ENCODE measurements at places on chromosomes 5 and 9.

DNA sequence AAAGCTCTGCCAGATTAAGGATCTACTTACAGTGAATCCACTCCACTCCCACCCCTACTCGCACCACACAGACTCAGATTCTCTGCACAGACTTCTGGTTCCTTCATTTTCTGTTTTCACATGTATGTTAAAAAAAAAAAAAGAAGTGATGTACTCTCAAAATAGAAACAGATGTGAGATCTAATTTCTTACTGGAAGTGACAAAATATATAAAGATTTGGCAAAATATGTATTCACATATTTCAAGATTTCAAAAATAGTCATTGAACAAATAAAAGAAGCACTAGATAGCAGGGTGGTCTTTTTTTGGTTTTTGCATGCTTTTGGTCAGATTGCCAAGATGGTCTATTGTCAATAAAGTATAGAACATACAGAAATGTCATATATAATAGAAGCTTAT lies 379.2 kb downstream of the TMEM167A start:
- no peak for DNase-seq

DNA sequence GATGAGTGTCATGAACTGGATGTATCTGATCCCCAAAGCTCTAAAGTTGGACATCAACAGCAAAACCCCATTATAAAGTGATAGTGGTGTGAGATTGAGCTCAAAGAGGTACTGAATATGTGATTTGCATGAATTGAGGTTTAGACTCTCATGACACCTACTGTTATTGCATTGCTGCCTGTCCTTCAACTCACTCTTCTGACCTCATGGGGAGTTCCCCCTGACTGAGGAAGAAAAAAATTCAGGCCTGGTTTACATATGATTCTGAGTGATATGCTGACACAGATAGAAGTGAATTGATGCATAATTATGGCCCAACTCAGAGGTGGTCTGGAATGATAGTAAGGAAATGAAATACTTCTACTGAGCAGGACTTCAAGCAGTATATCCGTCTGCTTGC lies 76.2 kb upstream of the CHD1 start:
- DNase-seq, result no peak

DNA sequence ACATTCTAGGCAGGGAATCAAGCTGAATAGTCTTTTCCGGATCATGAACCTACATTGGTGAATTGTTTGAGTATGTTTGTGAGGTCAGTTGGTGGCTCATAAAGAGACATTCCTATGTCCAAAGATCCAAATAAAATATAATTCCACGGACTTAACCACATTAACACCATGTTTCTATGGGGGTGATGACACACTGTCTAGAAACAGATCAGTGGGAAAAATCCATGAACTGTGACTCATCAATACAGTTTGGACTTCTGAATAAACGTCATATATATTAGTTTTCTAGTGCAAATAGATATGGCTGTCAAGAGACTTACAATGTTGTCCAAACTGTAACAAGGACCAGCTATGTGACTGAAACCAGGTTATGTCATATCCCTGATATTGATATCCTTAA lies 509.9 kb upstream of the TYRP1 start:
- no peak for DNase-seq

DNA sequence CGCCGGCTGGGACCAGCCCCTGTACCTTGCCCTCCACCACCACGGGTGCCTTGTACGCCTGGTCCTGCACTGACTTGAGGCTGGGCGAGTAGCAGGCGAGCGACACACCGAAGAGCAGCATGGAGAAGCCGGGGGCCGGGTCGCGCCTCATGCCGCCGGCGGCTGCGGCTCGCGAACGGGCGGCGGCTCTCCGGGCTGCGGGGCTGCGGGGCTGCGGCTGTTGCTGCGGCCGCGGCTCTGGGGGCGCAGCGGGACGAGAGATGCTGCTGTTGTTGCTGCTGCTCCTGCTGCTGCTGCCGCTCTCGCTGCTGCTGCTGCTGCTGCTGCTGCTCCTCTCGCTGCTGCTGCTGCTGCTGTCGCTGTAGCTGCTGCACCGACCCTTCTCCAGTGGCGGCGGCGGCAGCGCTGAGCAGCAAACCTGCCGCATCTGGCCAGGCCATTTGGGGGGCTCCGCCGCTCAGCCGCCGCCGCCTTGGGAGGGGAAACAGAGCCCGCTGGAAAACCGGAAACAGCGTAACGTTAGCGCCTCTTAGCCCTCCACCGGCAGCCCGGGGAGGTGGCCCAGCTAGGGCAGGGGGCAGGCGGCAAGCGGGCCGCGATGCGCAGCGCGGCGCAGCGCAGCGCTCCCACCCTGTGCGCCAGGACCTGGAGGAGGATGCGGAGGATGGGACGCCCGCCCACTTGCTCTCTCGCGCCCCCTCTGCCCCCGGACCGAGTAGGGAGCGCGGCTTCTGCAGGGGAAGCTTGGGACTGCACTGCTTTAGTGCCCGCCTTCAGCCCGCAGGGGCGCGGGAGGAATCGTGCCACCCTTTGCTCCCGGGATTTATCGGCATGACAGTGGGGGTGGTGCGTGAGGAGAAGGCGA lies at the start of gene NRG2:
TSS of gene NRG2 (minus strand) at position 657 of the 865 bp plus-strand sequence.
- peak; percentile 66 for DNase-seq

DNA sequence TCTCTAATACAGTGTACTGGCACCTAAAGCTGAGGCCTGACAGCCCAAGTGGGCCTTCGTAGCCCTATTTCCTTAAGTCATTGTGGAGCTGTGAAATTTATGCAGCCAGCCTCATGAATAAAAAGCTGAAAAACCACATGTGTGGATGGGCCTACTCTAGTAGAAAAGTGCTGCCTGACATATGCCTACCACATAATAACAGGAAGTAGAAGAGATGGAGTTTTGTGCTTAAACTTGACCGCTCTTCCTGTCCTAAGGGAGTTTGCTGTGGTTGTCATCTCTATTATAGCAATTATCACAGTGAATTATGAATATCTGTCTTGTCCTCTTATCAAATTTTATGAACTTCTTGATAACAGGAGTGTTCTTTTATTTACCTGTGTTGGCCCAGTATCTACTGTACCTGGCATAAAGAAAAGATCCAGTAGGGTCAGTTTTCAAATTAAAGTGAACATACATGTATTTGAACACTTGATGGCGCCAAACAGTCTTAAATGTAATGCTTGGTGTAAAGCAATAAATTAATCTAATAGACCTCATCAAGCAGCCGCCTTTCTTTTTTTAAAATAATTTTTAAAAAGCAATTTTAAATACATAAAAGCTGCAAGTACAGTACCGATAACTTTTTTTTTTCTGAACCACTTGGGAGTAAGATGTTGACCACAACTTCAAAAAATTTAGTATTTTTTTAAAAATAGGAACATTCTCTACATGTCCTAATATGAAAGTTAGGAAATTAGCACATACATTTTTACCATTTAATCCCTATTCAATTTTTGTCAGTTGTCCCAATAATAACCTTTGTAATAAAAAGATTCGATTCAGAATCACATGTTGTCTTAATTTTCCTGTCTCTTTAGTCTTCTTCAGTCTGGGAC lies 51.0 kb downstream of the FKTN start:
- DNase-seq, result no peak

- DNase-seq, result no peak
Measured at GRCh38 chr5:61854531-61854930, 451.5 kb upstream of the KIF2A start.

DNA sequence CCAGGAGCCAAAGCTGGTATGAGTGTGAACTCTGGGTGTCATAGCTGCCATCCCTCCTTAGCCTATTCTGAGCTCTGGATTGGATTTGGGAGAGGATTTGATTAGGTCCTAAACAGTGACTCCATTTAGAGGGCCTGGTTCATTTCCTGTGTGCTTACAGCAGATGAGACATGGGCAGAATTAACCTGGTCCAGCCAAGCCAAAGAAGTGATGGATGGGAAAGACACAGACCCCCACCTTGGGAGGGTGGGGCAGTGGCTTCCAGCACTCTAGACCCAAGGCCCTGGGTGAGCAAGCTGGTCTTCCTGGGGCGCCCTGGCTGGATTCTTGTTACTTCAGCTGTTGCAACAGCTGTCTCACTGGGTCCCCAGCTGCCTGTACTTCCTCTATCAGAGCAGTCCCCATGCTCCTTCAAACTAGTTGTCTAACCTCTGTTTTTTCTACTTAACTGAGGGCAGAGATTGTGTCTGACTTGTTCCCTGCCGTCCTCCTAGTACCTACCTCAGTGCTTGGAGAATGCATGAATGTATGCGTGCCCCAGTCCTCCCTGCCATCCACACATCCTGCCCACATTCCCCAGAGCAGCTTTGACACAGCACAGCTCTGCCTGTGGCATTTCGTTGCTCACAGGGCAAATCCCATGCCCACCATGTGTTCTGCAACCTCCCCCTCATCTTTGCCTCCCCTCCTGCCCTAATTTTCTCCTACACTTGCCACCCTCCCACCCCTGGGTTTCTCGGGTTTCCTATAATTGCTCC lies 115.9 kb downstream of the RGS3 start:
- DNase-seq, result peak; percentile 65

DNA sequence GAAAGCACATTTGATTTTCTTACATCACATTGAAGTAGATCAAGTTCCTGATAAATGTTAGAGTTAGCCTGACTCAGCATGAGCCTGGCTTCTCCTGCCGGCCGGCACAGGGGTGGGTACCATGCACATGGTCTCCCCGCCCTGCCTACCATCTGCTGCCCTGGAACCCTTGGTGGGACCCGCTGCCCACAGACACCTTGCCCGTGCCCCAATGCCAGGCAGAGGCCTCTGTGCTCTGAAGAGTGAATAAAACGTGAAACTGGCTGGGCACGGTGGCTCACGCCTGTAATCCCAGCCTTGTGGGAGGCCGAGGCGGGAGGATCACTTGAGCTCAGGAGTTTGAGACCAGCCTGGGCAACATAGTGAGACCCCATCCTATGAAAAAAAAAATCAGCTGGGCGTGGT lies 17.3 kb downstream of the EXD3 start:
- no peak for DNase-seq

- DNase-seq, result peak; percentile 20
Measured at GRCh38 chr9:133971121-133971951, 20.8 kb downstream of the VAV2 start.

- DNase-seq, result no peak
Measured at GRCh38 chr5:65305913-65306312, 175.8 kb downstream of the ADAMTS6 start.

- DNase-seq, result no peak
Measured at GRCh38 chr5:75021219-75021618, 31.1 kb downstream of the GCNT4 start.

- no peak for DNase-seq
Measured at GRCh38 chr5:37047947-37048346, 171.4 kb downstream of the NIPBL start.

DNA sequence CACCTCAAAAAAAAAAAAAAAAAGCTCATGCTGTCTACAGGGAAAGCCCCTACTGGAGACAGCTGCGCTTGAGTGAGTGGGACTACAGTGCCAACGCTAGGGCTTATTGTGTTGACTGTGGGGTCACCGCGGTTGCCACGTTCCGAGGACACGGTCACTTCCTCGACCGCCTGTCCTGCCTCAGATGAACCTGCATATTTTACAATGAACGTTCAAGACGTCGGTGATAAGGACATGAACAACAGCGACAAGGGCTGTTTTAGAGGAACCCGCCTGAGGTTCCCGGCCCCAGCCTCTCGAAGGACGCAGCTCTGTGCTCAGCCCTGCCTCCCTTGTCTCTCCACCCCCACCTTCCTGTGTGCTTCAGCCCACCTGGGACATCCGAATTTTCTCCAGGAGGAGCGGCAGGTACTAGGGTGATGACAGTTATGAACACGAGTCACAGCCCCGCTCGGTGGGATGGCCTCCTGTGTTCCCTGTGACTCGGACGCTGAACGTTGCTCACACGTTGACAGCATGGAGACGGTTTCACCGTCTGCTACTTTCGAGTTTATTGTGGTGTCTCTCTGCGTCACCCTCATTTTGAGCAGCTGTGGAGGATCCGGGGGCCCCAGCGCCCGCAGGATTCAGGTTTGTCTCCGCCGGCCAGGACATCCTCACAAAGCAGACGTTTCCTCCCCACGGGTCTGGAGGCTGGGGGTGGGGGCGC lies 11.3 kb upstream of the DIPK1B start:
- DNase-seq, result no peak

DNA sequence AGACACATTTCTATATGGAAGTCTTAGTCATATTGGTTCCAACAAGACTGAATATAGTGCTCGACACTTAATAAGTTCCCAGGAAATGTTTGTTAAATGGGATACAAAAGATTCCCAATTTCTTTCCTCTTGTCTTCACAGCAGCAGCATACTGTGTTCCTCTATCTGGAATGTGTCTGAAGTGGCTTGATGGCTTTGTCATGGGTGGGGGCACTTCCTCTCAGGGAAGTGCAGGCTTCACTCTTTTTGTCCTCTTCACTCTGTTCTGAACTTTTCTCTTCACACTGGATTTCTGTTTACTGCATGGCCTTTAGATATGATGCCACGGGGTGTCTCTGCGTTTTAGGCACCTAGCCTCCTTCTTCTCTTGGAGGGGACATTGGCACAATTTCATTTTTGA lies 127.7 kb upstream of the C9orf72 start:
- no peak for DNase-seq

GRCh38 chr5:171969288-171969880 lies 37.1 kb downstream of the FBXW11 start:
- DNase-seq, result no peak

DNA sequence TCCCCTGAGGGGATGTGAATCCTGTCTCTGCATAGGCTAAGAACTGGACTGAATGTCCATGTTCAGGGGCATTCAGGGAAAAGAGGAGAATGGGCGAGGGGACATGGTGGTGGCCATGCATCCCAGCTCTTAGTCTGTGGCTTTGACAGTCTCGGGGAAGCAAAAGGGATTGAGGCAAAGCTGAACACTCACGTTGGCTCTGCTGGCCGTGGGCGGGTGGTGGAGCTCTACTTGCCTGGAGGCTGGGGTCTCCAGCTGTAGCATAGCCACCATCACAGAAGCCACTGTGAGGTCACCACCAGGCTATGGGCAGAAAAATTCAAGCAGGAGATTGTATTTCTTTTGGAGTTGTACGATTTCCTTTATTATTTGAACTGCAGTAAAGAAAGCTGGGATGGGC lies 4.1 kb downstream of the GARIN3 start:
- no peak for DNase-seq

DNA sequence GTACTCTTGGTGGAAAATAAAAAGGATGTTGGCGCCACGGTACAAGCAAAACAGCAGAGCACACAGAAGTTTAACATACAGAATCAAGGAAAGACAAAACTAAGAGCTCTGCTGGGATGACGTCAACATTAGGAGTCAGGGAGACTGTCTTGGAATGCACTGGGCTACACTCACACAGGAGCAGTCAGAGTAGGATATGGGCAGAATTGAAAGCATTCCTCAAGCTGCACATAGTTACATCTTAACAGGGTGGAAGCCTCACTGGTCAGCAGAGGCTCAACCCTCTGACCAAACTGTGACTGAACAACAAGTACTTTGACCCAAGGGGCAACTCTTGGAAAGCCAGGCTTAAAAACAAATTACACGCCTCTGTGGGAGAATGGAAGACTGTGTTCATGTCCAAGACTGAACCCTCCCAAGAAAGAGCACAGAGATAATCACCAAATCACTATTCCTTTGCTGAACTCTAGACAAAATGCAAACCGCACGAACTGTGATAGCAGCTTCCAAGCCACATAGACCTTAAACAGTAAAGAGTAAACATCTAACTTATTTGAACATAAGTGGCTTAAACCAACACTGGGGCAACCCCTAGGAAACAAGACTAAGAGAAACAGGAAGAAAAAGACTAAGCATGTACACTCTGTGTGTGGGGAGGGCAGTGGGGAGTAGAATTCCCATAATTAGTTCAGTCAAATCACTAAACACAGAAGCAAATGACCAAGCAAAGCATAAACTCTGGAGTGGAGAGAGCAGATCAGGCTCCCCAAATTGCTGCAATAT lies 772.7 kb downstream of the PRELID2 start:
- DNase-seq, result no peak
